Uterus (tissue), 4 donors: ENCODE measurements at places on chromosomes 7 and 10. TPM values are rescaled to one million over a fixed set of nuclear protein-coding genes. Genes with fewer than 3 reads are reported as not detected.

DNA sequence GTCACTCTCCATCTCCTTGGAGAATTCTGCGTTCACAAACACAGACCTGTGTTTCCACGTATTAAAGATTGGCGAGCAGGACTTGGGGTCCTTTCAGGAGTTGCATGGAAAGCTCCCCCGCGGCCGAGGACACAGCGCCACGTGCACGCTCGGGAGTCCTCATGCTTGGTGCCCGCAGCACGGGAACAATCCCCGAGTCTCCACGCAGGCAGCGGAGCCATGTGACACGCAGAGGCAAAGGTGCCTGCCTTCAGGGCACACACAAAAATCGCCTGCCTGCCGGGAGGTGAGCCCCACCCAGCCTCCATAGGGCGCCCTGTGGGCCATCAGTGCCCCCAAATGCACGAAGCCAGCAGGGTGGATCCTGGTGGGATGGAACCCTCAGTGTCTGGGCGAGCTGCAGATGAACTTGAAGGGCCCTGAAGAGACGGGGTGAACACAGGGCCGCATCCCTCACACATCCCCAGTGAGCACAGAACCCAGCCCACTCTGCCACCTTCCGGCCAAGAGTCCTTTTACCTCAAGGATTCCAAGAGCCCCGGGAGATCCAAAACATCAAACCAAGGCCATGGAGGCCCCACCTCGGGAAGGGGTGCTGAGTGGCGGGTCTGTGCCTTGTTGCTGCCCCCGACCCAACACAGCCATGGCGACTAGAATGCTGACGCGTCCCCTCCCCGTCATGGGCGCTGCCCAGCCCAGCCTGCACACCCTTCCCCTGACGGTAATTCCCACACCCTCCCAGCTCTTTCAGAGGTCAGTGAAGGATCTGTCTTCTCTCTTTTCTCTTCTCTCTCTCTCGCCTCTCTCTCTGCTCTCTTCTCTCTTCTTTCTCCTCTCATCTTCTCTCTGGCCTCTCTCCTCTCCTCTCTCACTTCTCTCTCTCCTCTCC is 55.9 kb downstream of the CFAP46 start:
- H3K4me1 ChIP-seq = no peaks in the 10 kb centered on the region
- no peak overlapping the region for H3K27ac ChIP-seq
- peak; percentile 8 for DNase-seq
- no peaks in the 10 kb centered on the region for H3K36me3 ChIP-seq
- no peak overlapping the region for H3K4me3 ChIP-seq

- no peaks in the 10 kb centered on the region for H3K36me3 ChIP-seq
- no peak overlapping the region for H3K27ac ChIP-seq
- no peak overlapping the region for H3K4me3 ChIP-seq
- H3K27me3 ChIP-seq = no peaks in the 10 kb centered on the region
- DNase-seq = no peak
These were observed 25.9 kb downstream of the GIMAP8 start for GRCh38 chr7:150476285-150476684.

- H3K36me3 ChIP-seq = no peaks in the 10 kb centered on the region
- peak overlapping the region; percentile 78 for H3K27ac ChIP-seq
- H3K4me1 ChIP-seq = no peaks in the 10 kb centered on the region
- DNase-seq = peak; percentile 65
- no peak overlapping the region for H3K4me3 ChIP-seq
- no peaks in the 10 kb centered on the region for H3K27me3 ChIP-seq
These were observed 58.4 kb downstream of the JCAD start for GRCh38 chr10:30000802-30001571.

DNA sequence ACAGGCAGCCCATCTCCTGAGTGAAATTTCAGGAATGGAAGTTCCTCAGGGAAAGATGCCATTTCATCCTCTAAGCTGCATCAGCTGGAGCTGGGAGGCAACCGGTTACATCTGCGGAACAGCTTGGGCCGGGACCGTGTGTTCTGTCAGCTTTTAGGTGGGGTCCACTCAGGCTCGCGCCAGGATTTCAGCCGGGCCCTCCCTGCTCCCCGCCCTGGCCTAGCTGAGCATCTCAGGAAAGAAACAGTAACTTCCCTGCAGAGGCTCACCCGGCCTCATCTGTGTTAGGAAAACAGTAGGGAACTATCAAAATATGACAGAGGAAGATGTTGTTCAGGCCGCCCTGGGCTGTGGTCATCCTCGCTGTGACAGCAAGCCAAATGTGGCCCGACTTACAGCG is 110.4 kb downstream of the TRIL start:
- H3K4me3 ChIP-seq = no peak overlapping the region
- no peaks in the 10 kb centered on the region for H3K4me1 ChIP-seq
- H3K27ac ChIP-seq = no peak overlapping the region
- H3K27me3 ChIP-seq = peaks cover 4% of the 10 kb centered on the region
- peak; percentile 16 for DNase-seq

GRCh38 chr10:62186999-62187675 is 81.5 kb downstream of the RTKN2 start:
- no peaks in the 10 kb centered on the region for H3K4me1 ChIP-seq
- peak overlapping the region; percentile 53 for H3K27ac ChIP-seq
- no peaks in the 10 kb centered on the region for H3K27me3 ChIP-seq
- H3K4me3 ChIP-seq = no peak overlapping the region

GRCh38 chr10:77264107-77264506 is 373.5 kb downstream of the KCNMA1 start:
- no peaks in the 10 kb centered on the region for H3K36me3 ChIP-seq
- no peaks in the 10 kb centered on the region for H3K27me3 ChIP-seq
- no peak for DNase-seq

DNA sequence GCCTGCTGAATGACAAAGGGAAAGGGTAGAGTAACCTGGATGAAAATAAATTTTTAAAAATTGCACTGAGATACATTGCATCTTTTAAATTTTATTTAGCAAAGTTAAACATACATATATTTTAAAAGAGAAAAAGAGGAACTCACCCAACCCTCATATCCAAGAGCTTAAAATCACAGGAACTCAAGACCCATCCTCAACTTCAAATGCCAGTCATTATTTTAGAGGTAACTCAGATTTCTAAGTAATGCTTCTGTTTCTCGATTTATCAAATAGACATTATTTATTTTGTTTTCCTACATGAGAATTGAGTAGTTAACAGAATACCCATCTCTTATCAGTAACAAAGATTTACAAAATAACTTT is 32.4 kb upstream of the KMT2E start:
- H3K27me3 ChIP-seq = no peaks in the 10 kb centered on the region
- H3K27ac ChIP-seq = peak overlapping the region; percentile 96
- no peak for DNase-seq
- no peaks in the 10 kb centered on the region for H3K36me3 ChIP-seq
- H3K4me1 ChIP-seq = peaks cover 24% of the 10 kb centered on the region

DNA sequence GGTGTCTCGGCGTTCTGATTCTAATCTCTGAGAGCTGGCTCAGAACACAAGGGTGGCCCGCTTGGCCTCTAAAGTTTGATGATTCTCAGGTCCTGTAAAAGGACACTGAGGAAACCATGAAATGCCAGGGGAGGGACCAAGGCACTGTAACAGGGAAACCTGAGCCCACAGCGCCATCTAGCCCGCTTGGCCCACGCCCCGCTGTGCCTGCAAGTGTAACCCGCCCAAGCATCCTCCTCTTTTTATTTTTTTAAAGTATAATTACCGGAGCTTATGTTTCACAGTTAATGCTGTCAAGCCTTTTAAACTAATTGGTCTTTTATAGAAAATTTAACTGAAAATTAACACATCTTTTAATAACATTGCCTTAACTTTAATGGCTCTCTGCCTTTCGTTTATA is 734.7 kb downstream of the KCNMA1 start:
- no peaks in the 10 kb centered on the region for H3K27me3 ChIP-seq
- no peak for DNase-seq
- H3K4me1 ChIP-seq = no peaks in the 10 kb centered on the region
- no peak overlapping the region for H3K4me3 ChIP-seq

- no peaks in the 10 kb centered on the region for H3K36me3 ChIP-seq
- H3K27me3 ChIP-seq = no peaks in the 10 kb centered on the region
- no peak for DNase-seq
- peaks cover 5% of the 10 kb centered on the region for H3K4me1 ChIP-seq
- H3K4me3 ChIP-seq = no peak overlapping the region
- no peak overlapping the region for H3K27ac ChIP-seq
These were observed 74.9 kb upstream of the STEAP1B start for GRCh38 chr7:22574754-22575520.

- no peak for DNase-seq
- no peak overlapping the region for H3K27ac ChIP-seq
- no peaks in the 10 kb centered on the region for H3K36me3 ChIP-seq
- no peak overlapping the region for H3K4me3 ChIP-seq
- no peaks in the 10 kb centered on the region for H3K27me3 ChIP-seq
- no peaks in the 10 kb centered on the region for H3K4me1 ChIP-seq
These were observed 602.7 kb upstream of the NRP1 start for GRCh38 chr10:33937036-33937730.

DNA sequence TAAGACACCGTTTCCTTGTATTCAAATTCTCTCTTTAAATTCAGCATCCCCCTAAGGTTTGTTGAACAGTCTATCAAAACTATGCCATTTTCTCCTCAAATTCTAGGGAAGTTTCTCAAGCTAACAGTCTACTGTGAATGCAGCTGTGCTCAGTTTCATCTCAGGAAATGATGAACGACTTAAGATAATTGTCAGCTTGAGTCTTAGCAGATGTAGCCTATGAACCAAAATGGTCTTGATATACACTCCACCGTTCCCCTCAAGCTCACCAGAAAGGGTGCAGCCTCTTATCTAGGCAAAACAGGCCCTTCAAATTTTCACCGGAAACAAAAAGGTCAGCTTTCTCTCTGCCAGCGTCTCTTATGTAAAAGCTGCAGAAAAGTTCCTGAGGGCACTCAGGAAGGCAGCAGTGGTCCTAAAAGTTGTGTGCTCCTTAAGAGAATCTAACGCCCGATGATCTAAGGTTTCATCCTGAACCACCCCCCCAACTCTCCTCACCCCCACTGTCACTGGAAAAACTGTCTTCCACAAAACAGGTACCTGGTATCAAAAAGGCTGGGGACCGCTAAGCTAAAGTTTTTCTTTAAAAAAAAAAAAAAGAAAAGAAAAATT is 2.1 kb downstream of the DNAJC9 start:
- H3K36me3 ChIP-seq = no peaks in the 10 kb centered on the region
- no peaks in the 10 kb centered on the region for H3K27me3 ChIP-seq
- H3K4me3 ChIP-seq = no peak overlapping the region
- H3K27ac ChIP-seq = no peak overlapping the region
- no peaks in the 10 kb centered on the region for H3K4me1 ChIP-seq

DNA sequence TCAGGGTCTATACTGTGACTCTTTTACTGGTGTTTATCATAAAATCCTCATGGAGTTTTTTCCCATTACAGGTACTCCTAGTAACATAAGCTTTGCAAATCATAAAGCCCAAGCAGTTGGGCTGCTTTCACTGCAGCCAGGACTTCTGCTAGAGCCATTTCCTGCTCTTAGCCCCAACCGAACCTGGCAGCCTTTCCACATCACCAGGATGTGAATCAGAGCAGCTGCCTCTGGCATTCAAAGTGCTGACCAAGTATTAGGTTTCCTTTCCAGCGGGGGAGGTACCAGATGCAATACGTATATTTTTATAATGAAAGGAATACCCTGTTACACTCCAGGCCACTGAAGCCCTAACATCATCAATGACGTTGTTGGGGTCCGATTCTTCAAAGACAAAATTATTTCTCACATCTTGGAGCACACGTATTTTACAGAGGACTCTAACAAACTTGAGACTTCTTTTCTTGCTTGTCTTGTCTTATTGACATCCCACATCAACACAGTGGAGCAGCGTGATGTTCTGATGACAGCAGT is 3.6 kb upstream of the HTR5A start:
- peak; percentile 14 for DNase-seq
- H3K27me3 ChIP-seq = no peaks in the 10 kb centered on the region
- H3K4me3 ChIP-seq = no peak overlapping the region

DNA sequence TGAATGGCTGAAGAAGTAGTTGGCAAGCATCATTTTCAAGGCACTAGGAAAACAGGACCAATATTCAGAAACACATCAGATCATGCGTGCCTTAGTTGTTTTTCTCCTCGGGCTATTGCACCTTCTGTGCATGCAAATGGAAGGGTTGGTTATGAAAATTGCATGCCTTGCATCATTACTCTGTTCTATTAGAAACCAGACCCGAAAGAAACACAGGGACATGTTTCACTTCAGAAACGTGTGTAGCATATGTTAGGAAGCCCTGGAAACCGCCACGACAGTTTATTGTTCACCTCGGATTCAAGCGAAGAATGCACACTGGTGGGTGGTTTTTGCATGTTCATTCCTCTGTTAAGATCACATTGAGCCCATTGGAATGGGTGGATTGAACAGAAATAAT is 214.7 kb downstream of the FRMD4A start:
- H3K27ac ChIP-seq = no peak overlapping the region
- H3K4me3 ChIP-seq = no peak overlapping the region
- no peaks in the 10 kb centered on the region for H3K4me1 ChIP-seq
- DNase-seq = no peak

GRCh38 chr7:51446356-51446755 is 129.7 kb upstream of the COBL start:
- no peak overlapping the region for H3K27ac ChIP-seq
- no peaks in the 10 kb centered on the region for H3K4me1 ChIP-seq
- H3K36me3 ChIP-seq = no peaks in the 10 kb centered on the region
- no peak overlapping the region for H3K4me3 ChIP-seq
- DNase-seq = no peak

DNA sequence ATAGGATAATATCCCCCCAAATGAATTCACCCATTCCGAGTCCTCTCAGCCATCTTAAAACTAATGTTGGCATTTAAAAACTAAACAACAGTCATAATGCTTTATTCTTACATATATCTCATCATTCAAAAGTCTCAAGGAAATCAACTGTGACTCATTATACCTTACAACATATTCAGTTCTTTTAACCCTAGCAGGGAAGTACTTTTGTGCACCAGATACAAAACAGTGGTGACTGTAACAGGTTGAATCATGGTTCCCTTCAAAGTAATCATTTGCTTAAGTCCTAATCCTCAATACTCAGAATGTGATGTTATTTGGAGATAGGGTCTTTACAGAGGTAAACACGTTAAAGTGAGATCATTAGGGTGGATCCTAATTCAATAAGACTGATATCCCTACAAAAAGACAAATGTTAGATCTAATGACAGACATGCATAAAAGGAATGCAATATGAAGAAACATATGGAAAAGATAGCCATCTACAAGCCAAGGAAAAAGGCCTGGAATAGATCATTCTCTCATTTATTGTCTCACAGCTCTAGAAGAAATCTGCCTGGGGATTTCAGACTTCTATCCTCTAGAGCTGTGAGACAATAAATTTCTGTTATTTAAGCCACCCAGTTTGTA is 42.3 kb downstream of the RELN start:
- no peak overlapping the region for H3K27ac ChIP-seq
- H3K4me1 ChIP-seq = no peaks in the 10 kb centered on the region
- DNase-seq = no peak
- H3K36me3 ChIP-seq = no peaks in the 10 kb centered on the region

NEUROD6 gene
- not detected for total RNA-seq

MACC1 gene
- not detected for total RNA-seq

SPACDR gene
- total RNA-seq = 1.8 TPM

ZMIZ1 gene
- total RNA-seq = 29.4 TPM

CFAP43 gene
- 3.1 TPM for total RNA-seq

GJD4 gene
- total RNA-seq = not detected

KCNMA1 gene
- total RNA-seq = 124 TPM

MBLAC1 gene
- 4.7 TPM for total RNA-seq
